ENCODE measurements at places on chromosomes 2 and 18.

DNA sequence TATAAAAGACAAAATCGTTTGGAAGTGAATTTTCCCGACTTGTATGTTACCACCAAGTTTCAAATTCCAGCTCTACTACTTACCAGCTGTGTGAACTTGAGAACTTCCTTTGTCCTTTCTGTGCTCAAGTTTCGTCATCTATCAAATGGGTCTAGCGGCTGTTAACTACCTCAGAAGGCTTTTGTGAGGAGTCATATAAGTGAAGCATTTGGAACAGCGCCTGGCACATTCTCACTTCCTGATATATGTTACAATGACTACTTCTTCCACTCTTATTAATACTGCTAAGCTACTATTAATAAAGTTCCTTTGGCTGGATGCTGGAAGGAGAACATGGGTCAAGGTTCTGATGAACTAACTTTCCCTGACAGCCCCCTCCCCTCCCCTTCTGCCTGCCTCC, 104.5 kb downstream of the MEIS1 start:
- no peak for DNase-seq

DNA sequence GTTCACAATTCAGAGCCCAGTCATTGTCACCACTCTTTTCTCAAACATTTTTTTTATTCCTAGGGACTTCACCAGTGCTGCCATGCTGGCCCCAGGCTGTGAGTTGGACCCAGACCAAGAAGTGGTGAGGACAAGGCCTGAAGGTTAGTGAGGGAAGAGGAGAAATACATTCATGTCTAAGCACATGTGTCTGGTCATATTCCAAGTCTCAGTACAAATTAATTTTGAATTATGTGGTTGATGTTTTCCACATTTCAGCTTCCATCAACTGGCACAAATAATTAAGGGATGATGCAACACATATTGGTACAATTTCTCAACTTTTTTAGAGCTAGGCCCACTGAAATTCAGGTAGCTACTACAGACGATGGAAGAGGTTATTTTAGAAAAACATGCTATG, 106.6 kb upstream of the UPP2 start:
- no peak for DNase-seq

DNA sequence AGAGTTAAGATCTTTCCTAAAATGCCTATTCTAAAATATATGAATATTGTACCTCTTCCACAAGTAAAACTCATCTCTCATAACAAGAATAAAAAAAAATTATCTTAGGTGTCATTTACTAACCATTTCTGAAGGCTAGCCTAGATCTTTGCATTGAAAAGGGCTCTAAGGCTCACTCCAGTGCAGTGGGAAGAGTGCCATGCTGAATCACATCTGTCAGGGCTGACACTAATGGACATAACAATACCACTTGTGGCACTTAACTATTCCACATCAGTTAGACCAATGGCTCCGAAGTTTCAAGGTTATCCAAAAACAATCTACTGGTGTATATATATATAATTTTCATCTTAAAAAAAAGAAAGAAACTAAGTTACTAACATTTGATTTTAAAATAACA, 130.2 kb downstream of the EXOC6B start:
- no peak for DNase-seq

GRCh38 chr2:29281086-29281915, 166.1 kb downstream of the CLIP4 start:
- DNase-seq, result no peak

DNA sequence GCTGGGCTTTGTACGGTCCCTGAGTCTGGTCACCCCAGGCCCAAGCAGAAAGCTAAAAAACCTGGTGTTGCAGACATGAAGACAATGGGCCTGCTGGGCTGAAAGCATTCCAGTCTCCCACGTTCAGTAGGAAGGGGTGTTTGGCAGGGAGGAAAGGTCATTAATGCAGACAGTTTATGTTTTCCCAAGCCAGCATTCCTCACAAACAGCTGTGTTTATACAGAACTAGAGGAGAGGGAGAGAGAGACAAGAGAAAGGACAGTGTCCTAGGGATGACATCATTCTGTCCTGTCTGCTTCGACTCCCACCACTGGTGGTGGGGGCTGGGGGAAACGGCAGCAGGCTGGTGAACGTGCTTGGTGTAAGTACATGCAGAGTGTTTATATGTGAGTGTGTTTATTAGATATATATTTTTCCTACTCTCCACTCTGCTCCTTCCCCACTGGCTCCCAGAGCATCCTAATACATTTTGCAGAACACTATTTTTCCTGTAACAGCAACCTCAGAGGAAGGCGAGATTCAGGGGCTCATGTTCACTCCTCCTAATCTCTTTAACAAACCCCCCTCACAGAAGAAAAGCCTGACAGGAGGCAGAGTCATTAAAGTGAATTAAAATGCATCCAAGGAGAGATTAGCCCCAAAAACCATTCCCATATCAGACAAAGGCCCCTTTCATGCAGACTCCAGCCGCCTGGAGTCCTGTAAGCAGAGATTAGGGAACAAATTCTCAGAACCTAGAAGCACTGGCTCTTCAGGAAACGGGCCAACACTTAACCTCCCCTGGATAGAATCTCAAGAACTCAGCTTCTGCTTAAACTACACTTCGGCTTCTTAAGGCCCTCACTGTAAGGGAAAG, 380.4 kb downstream of the TNS1 start:
- no peak for DNase-seq

GRCh38 chr2:47890711-47891368, 15.5 kb downstream of the FBXO11 start:
- no peak for DNase-seq

GRCh38 chr2:231677632-231678104, 30.7 kb upstream of the PTMA start:
- DNase-seq, result peak; percentile 20

- no peak for DNase-seq
These were observed 85.5 kb upstream of the RND3 start for GRCh38 chr2:150572961-150573395.

DNA sequence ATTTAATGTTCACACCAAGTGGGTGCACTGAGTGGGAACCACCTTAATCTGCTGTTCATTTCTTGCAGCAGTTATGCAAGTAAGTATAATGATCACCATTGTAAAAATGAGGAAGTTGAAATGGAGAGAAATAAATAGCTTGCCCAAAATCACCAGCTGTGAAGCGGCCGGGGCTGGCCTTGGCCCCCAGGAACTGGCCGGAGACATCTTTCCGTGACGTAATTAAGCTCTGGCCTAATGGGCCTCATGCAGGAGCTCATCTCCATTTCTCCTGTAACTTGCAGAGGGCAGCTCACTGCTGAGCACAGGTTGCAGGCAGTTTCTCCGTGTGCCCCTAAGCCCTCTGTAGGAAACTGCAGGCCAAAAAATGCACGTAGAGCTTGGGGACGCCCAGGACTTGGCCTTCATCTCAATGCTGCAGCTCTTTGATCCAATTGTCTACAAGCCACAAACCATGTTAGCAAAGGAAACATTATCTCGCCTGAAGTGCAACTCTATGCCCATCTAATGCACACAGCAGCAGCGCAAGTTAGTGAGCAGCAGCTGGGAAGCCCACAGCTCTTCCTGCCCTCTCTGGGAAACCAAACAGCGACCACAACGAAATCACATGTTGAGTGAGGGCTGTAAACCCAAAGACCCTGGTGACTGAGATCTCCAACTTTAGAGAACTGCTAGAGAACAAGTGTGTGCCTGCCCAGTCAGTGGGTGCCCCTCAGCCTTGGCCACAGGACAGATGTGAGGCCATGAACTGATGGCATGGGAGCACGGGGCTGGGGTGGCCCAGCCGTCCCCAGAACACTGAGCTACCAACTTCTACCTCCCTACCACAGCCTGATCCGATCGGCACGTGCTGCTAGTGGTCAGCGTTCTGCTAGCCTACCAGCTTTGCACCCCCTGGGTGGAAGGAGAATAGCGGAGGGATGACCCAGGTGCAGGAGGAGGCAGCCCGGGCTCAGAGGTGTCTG, 28.8 kb downstream of the APCDD1 start:
- no peak for DNase-seq

DNA sequence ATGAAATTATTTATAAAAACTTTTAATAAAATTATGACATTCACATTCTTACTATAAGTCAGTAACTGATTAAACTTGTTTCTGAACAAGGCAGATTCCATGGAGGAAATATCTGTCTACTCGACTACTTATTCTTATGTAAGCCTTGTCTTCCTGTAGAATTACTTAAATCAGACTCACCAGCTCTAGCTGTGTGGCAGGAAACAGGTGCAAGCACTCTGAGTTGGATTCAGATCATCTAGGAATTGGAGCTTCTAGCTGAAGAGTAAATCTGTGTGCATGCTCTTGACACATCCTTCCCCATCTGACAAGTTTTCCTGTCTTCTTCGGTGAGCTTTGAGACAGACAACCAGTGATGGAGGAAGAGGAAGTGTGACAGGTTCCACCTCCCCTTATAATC, 284.7 kb downstream of the TRIB2 start:
- no peak for DNase-seq

- DNase-seq, result no peak
These were observed 8.6 kb upstream of the ME2 start for GRCh38 chr18:50870138-50870845.

GRCh38 chr2:46308629-46309028, 11.4 kb downstream of the EPAS1 start:
- no peak for DNase-seq

- no peak for DNase-seq
These were observed 84.6 kb downstream of the PRKRA start for GRCh38 chr2:178366412-178366811.

DNA sequence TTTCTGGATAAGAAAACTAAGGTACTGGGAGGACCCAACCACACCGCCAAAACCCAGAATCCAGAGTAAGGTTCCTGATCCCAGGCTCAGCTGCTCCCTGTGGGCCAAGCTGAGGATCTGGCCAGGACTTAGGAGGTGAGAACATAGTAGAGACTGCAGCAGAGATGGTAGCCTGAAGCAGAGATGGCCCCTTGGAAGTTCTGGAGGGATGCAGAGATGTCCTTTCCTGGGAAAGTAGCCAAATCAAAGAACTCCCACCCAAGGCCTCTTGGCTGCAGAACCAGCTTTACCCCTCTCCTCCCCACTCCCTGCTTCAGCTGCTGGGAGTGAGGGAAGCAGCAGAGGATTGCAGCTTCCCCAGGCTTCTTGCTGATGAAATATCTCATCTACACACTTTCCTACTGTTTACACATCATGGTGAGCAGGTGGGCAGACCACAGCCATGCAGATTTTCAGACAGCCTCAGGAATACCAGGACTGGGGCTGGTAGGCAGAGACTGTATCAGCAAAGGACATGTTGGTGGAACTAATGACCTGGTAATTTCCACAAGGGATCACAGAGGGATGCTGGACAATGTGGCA, 32.7 kb downstream of the TMEM17 start:
- DNase-seq, result no peak

DNA sequence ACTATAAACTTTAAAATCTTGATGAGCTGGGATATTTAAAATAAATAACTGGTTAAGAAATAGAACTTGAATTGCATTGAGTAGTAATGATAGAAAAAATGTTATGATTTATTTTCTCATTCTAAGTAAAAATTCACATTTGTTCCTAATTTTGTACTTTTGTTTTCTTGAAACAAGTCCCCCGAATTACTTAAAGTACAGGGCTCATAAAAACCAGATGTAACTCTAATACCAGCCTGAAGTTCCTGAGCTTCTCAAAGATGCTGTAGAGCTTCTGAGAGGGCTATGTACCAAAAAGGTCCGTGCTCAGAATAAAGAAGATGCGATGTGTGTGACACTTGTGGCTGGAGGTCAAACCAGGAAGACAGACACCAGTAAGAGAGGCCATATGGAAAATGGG, 116.1 kb upstream of the TACR1 start:
- no peak for DNase-seq

GRCh38 chr2:20390524-20391123, 40.0 kb upstream of the PUM2 start:
- DNase-seq, result no peak

GRCh38 chr18:50560681-50561629, 1.1 kb downstream of the MAPK4 start:
- no peak for DNase-seq

DNA sequence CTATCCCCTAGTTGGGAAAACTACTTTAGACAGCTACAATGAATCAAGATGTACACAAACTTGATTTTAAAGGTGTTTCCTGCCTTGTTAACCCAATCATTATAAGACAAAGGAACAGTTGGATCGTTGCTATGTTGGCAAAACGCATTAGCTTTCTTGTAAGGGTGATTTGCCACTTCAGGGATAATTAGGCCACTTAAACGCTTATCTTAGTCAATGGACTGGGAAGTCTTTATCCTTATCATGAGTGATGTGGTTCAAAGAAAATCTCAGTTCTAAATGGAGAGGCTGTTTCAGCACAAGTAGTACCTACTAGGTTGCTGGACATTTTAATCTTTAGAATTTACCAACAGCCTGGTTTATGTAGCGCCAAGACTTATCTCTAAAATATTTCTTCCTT, 406.1 kb upstream of the MEX3C start:
- DNase-seq, result no peak

DNA sequence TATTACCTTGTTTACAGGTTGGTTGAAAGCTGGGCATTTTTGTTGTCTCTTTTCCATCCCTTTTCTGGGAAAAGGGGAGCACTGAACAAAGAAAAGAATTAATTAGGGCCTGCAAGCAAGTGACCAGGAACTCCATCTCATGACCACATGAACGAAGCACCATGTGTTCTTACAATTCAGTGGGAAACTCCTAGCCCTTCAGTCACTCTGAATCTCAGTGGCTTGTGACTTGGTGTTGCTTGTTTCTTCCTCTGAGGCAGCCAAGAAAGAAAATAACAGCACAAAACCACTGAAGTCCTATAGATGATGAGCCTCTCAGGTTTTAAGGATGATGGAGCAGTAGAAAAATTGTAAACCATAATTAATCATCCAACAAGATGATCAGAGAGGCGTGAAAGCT, 129.1 kb upstream of the CAB39 start:
- DNase-seq, result no peak

DNA sequence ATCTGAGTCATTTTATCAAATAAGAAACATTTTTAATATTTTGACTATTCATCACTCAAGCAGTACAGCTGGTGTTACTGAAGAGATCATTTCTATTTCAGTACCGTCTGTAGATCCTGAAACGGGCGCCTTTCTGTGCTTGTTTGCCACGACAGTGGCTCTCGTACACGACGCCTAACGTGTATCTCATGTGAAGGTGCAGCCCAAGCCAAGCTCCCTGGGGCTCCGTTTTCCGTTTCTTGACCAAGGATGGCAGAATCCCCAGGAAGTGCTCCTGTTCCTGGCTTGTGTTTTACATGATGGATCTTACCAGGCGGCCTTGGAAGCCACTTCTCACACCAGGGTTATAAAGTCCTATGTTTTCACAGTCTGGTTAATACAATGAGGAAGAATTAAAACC, 320.6 kb downstream of the GBX2 start:
- no peak for DNase-seq

DNA sequence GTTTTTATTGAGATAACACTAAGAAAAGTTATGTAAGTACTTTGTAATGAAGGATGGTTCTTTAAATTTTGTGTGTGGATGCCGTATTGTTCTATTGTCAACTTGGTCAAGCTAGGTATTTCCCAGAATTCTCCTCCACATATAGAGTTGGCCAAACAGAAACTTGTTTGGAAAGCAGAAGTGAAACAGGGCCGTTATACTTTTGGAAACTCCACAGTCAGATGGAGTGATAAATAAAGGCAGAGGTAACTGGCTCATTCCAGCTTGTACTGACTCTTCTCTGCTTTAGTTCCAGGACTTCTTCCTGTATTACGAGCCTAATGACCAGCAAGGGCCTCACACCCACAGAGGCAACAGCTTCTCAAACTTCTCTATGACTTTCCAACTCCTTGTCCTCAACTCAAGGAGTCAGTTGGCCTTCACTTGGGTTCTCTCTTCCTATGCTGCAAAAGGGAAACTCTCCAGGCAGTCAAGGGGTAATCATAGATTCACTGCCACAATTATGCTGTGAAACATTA, 16.4 kb upstream of the STARD7 start:
- DNase-seq, result peak; percentile 84
